ENCODE measurements at places on chromosomes 3 and 15.

DNA sequence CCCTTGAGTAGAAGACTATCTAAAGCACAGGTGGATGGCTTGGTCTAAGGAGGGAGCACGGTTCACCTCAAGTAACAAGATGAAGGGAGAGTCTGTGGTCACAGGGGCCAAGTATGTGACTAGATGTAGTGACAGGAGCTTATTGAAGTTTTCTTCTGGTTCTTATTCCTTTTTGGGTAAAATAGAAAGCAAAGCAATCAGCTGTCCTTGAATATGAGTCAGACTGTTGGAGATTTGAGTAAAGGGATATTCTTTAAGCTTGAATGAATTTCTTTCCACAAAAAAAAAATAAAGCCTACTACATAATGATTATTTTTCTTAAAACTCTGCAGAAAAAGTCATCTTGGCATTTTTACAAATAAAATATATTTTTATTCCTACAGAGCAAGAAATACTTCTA, 1.5 kb upstream of the CNTN6 start:
- no peak for DNase-seq

DNA sequence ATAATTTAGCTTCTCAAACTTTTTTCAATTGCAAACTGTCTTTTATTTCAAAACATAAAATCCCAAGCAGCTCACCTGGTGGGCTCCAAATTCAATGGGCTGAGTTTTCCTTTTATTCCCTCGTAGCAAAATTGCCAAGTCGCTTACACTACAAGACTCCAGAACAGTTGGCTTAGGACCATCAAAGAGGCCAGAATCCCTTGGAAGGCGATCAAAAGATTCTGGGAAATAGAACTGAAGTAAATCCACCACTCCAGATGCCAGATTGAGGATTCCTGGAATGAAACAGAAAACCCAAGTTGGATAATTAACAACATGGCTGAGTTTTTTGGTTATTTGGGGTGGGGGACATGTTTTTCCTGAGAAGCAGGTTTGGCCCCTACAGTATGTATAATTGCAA, 87.7 kb upstream of the DCLK3 start:
- DNase-seq = peak; percentile 14

- no peak for DNase-seq
These were observed 6.4 kb downstream of the IQCF1 start for GRCh38 chr3:51896607-51897305.

- peak; percentile 57 for DNase-seq
These were observed 48.3 kb upstream of the ATP2B2 start for GRCh38 chr3:10553591-10554235.

- DNase-seq = no peak
These were observed 216.9 kb downstream of the LRTM1 start for GRCh38 chr3:54710954-54711353.

- no peak for DNase-seq
These were observed 27.5 kb downstream of the TMEM158 start for GRCh38 chr3:45198264-45199260.

DNA sequence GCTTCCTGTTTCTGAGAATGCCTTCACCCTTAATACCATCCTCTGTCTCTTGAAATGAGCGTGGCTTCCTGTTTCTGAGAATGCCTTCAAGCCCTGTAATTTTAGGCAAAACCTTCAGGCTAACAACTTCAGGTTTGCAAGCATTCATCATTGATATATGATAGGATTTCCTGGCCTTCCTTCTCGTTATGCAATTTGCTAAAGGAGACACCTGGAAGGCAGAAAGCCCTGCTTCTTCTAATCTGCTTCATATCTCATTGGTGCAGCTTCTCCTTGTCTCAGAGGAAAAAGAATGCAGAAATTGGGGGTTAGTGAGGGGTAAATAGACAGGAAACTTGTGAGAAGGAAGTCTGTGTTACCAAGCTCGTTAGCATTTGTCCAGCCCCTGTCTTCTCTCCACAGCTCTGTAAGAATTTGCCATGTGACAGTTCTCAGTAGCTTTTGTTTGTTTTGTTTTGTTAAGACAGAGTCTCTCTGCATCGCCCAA, 7.3 kb downstream of the ARL6IP5 start:
- DNase-seq = peak; percentile 58

GRCh38 chr15:35142578-35142977, 57.5 kb upstream of the NANOGP8 start:
- DNase-seq = no peak

DNA sequence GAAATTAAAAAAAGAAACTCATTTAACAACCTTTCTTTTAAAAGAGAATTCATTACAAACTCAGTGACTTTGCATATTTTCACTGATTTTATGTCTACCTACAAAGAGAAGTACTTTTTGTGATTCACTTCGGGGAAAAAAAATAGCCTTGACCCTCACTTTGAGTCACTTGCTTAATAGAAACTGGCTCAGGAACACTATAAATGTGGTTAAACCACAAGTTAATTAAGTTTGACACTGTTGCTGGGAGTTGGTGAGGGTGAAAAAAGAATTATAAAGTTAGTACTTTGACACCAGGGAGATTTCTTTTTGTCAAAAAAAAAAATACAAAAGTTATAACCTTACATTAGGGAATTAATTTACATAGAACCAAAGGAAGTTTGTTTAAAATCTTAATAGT, 810.9 kb downstream of the NR2F2 start:
- no peak for DNase-seq

DNA sequence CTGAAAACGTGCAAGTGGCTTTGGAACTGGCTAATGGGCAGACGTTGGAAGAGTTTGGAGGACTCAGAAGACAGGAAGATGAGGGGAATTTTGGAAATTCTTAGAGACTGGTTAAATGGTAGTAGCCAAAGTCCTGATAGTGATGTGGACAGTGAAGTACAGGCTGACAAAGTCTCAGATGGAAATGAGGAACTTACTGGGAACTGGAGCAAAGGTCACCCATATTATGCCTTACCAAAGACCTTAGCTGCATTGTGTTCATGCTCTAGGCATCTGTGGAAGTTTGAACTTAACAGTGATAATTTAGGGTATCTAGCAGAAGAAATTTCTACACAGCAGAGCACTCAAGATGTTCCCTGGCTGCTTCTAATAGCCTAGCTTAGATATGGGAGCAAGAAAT, 28.6 kb upstream of the SERPINI2 start:
- no peak for DNase-seq

- no peak for DNase-seq
These were observed 123.0 kb downstream of the VGLL3 start for GRCh38 chr3:86867982-86868381.

GRCh38 chr3:106176734-106177133, 307.9 kb upstream of the CBLB start:
- no peak for DNase-seq

GRCh38 chr3:114721209-114721608, 425.9 kb downstream of the ZBTB20 start:
- DNase-seq = no peak

DNA sequence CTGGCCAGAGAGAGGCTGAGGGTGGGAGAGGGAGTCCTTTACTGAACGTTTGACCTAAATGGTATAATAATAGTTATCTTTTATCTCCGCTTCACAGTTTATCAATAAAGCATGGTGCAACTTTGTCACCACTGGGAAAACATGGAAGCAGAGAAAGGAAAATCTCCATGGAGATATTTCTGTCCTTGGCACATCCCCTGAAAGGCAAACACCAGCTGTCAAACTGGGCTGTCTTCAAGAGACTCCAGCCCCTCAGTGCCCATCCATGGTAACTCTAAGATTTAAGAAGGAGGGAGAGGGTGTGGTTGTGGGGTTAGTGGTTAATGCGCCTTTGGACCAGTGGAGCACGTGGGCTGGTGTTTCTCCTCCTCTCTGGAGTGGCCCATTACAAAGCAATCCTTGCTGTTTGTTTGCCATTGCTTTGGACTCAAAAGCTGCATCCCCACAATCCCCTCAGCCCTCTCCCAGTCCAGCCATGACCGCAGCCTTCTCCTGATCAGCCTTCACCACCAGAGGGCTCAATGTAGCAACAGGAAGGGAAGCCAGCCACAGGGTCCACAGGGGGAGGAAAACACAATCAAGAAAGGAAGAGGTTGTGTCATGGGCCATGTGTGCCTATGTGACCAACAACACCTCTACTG, 38.2 kb upstream of the FAM174B start:
- DNase-seq = no peak

- DNase-seq = no peak
These were observed 48.2 kb upstream of the PHLDB2 start for GRCh38 chr3:111810909-111811308.

DNA sequence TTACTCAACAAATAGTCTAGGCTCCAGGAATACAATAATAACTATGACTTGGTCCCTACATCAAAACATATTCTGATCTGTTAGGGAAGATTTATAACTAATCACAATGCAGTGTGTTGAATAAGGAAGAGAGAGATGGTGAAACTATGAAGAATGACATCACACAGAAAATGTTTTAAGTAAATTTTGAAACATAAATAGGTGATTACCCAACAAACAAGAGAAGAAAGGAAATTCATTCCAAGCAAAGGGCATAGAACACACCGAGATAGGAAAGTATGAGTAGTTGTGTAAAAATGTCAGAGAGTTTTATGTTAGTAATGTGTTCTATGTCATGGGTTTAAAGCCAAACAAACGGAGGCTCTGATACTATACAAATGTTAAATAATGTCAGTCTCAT, 13.4 kb downstream of the SEC62 start:
- DNase-seq = no peak

GRCh38 chr15:90560229-90560776, 30.6 kb downstream of the CRTC3 start:
- DNase-seq = peak; percentile 35

DNA sequence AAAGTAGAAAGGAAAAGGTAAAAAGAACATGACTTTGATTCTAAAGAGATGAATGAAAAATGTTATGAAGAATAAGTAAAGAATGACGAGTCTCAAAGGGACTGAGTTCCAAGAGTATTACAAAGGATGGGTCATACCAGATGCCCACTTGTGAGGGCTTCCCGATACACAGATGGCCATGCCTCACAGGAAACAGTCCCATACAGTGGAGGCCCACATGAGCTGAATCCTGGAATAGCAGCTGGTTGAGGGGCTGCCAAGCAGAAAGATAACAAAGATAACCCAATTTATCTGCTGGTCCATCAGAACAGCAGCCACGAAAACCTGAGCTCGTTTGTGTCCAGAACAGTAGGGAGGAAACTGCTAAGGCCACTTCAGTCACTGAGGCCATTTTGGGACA, 3.7 kb downstream of the SSR3 start:
- no peak for DNase-seq

DNA sequence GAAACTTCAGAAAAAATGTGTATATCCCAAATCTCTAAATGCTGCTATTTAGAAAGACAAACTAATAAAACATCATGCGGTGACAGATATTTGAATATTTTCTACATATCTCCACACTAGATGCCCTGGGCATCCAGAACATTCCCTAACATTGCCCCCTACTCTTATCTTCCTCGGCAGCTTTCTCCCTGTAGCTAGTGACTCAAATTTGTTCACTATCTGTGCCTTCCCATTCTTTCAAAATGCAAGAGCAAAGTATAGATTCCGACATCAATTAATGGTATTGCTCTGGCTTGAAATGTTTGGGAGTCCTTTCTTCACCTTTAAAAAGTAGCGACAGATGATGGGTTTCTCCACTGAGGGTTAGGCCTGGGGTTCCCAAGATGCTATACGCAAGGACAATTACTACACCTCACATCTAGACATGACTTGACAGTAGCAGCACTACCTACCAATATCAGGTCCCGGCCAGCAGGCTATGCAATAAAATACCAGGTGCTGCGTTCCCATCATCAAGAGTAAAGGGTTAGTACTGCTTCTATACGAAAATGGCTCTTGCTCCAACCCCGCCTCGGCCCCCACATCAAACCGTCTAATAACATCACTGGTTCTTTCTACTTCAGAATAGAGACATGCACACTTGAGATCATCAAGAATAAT, 631 bp downstream of the UBR1 start:
- DNase-seq = no peak

- DNase-seq = no peak
These were observed 61.7 kb downstream of the SCN11A start for GRCh38 chr3:38989917-38990510.

DNA sequence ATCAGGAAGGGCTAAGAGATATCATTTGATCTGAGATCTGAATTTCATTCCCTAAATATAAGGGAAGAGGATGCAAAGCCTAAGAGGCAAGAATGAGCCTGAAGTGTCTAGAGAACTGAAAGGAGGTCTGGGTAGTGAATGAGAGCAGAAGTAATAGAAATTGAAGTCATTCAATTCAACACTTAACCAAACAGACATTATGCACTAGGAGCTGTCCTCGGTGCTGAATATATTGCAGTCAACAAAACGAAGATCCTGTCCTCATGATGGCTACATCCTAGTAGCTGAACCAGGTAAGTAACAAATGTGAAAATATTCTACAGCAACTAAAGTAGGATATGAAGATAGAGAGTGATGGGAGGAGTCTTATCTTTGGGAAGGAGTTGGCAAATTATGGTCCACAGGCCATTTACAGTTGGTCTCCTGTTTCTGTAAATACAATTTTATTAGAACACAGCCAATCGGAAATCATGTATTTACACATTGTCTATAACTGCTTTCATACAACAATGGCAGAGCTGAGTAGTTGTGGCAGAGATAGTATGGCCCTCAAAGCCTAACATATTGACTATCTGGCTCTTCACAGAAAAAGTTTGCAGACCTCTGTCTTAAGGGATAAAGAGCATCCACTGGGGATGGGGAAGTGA, 192.9 kb upstream of the CADPS start:
- DNase-seq = no peak

DNA sequence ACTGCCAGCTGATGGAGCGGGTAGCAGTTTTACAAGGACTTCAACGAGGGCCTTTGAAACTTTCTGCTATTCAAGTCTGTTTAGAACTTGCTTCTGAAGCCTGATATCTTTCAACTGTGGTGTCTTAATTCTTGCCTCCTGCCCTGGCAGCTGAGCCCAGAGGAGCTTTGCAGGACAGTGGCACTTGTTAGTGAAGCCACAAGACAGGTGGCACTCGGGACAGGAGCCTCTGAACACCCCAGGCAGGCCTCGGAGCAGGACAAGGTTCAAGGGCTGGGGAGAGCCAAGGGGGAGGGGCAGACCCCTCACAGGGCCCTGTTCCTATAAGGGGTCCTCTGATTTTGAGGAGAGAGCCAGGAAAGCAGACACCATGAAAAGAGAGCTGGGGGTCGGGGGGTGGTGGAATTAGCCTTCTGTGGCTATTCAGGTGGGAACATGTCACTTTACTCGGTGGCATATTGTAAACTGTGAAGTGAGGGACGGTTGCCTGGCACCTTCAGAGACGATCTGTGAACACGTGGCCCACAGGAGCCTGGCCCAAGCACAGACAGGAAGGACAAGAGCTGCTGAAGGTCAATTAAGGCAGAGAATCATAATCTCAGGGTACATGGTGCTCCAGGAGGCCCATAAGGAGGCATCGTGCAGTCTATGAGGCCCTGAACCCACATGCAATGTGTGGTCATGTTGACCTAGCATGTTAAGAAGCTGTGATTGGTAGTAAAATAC, 30.1 kb upstream of the KY start:
- no peak for DNase-seq

DNA sequence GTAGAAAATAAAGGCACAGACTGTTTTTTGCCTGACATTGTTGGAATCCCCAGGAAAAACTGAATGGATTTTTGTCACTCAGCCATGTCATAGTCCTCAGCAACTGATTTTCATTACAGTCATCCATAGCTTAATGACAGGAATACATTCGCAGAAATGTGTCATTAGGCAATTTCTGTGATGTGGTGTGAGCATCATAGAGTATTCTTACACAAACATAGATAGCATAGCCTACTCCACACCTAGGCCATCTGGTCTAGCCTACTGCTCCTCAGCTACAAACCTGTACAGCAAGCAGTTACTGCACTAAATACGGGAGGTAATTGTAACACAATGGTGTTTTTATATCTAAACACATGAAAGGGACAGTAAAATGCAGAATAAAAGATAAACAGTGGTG, 34.4 kb upstream of the FBN1 start:
- DNase-seq = no peak
